Lower leg skin (tissue), 4 donors: ENCODE measurements at places on chromosomes 12 and 14.

GRCh38 chr14:46840944-46841720 lies 189.6 kb upstream of the RPL10L start:
- no peak for DNase-seq

- no peak for DNase-seq
Measured at GRCh38 chr12:123912415-123913380, 59.9 kb downstream of the CCDC92 start.

DNA sequence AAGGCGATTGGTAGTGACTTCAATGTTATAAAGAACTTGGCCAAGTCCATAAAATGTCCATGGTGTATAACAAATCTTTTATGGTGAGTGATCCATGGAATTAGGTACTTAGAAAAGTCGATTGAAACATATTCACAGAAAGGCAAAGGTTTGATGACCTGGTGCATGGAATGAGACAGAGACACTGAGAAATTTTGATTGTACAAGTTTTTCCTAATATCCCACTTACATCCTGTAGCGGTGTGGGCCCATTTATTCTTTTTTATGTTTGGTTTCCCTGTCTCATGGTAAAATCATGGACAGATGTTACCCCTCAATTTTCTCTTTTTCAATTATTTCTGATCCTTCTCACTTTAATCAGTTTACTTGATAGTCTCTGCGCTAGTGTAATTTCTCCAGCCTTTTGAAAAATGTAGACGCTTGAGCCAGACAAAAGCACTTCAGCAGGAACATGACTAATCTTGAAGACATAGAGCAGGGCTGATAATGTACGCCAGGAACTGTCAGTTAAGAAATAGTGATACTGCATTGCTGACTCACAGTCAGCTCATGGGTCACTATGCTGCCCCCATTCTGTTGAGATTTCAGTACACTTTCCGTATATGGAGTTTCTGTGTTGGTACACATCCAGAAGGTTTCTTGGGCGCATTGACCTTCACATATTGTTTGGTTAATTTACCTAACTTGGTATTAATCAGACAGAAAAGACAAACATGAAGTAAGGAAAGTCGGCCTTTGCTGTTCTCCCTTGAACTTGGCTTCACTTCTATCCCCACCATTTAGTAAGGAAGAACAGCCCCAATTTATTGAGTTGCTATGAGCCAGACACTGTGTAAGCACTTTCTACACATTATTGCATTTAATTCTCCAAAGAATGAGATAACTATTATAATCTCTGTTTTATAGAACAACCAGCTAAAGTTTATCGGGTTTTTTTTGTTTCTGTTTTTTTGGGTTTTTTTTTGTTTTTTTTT lies 841.7 kb downstream of the DIO2 start:
- no peak for DNase-seq

DNA sequence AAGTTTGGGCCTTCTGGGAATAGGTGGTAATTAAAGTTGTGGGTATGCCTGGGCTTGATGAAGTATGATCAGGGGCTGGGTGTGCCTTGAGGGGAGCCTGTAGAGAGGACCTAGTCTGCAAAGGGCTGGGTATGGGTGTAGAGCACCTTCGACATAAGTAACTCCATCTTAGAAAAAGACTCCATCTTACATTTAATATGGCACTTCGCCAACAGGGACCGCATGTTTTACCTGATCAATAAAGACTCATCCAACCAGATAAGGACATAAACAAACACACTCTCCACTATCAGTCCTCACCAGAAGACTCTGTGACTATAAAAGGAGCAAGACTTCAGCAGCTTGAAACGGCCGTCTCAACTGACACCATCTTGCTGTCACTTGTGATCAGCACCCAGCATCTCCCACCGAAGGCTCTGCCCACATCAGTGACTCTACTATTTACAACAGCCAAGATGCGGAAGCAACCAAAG lies 23.5 kb upstream of the GPR68 start:
- DNase-seq, result no peak

- DNase-seq, result no peak
Measured at GRCh38 chr12:128918481-128919260, 65.4 kb downstream of the GLT1D1 start.

- DNase-seq, result no peak
Measured at GRCh38 chr12:12986775-12987331, 13.2 kb downstream of the HEBP1 start.

DNA sequence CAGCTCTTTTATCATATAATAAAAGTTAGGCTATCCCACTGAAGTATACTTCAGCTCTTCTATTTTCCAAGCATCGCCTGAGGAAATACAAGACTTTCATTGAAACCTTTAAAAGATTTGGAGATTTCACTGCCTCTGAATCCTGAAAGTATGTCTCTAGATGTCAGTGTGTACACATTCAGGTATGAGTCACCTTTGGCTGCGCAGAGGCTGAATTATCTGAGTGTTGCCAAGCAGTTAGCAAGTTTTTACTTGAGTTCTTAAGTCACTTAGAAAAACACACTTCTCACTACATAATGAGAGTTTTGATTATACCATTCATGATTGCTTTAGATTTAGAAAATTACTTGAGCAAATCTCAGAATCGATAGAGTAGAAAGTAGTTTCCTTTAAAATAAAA lies 210.3 kb downstream of the TMTC2 start:
- DNase-seq, result peak; percentile 27

DNA sequence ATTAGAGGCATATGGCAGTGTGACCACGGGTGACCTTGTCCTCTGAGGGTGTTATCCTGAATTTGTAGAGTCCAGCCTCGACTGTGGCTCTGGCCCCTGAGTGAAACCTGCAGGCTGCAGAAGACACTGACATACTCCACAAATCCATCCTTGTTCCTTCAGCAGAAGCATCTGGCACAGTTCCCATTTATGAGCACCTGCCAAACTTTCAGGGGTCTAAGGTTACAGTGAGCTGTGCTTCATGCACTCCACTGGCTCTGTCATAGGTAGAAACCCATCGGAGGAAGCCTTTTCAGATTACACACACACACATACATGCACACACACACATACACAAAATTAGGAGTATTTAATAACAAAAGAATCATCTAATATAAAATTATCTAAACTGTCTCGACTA lies 13.6 kb upstream of the NUAK1 start:
- DNase-seq, result no peak

GRCh38 chr12:96456265-96456974 lies 33.0 kb upstream of the CFAP54 start:
- DNase-seq, result no peak

DNA sequence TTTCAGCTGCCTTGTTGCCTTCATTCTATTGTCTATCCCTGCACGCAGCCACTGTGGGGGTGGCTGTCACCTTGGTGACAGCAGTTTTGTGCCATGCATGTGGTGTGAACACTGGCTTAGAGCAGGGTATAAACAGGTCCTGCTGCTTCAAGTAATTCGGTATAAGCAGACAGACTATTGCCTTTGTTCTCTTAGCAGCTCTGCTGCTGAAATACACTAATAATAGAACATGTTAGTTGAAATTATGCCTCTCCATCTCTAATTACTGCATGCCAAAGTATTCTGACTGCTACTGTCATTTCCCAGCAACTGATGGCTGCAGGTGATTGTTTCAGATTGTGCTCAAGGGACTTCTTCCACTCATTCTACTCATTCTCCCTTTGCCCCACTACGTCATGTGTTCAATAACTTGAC lies 34.6 kb downstream of the PTPRO start:
- DNase-seq, result no peak

- DNase-seq, result no peak
Measured at GRCh38 chr12:52769354-52769753, 7.8 kb downstream of the KRT76 start.

GRCh38 chr14:60343571-60344071 lies 94.6 kb downstream of the PPM1A start:
- no peak for DNase-seq

DNA sequence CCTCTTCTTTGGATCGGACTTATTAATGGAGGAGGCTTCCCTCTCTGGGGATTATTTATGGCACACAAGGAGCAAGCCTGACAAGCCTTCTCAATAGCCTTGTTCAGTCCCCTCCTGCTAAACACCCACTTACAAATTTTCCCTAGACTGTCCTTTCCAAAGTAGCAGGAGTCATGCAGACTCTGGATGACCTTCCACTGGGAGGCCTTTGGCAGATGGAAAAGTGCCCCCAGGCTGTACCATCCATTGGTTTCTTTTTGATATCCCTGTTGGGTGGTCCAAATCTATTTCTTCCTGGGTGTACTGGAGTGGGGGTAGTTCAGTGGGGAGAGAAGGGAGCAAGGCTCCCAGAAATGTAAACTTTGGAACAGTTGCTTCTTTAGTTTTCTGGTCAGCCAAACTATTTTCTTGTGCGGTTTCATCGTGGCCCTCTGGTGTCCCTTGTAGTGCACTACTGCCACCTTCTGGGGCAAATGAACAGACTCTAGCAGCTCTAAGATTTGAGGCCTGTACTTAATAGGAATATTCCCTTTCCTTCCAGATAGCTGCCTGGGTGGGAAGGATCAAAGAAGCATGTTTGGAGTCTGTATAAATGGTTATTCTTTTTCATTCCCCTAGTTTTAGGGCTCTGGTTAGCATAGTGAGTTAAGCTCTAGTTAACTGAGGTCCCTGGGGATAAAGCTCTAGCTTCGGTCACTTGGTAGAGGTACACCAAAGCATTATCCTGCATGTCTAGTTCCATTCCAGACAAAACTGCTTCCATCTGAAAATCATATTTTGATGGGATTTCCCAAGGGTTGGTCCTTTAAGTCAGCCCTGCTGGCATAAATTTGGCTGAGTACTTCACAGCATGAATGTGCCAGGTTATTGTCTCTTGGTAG lies 409.5 kb downstream of the SLC6A15 start:
- DNase-seq, result no peak
